ENCODE measurements at places on chromosomes 7 and 10. TPM values are rescaled to one million over a fixed set of nuclear protein-coding genes. Genes with fewer than 3 reads are reported as not detected.

DNA sequence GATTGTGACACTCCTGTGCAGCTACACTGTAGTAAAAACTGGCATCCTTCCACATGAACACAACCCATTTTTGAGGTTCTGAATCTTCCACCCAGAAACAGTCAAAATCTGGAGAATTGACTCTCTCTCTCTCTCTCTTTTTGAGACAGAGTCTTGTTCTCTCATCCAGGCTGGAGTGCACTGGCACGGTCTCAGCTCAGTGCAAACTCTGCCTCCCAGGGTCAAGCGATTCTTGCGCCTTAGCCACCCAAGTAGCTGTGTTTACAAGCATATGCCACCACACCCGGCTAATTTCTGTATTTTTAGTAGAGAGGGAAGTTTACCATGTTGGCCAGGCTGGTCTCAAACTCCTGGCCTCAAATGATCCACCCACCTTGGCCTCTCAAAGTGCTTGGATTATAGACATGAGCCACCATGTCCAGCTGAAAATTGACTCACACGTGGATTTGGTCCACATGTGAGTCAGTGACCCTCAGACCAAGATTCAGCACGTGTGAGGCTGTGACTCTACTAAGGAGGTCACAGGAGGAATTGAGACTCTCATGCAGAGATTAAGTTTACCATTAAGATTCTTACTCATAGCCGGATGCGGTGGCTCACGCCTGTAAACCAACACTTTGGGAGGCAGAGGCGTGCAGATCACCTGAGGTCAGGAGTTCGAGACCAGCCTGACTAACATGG lies 12.1 kb upstream of the ZNF107 start:
- DNase-seq, result no peak

- DNase-seq, result peak; percentile 42
These were observed 42.9 kb downstream of the CD36 start for GRCh38 chr7:80681272-80681885.

Gene SPDYE8
- total RNA-seq, result not detected

DNA sequence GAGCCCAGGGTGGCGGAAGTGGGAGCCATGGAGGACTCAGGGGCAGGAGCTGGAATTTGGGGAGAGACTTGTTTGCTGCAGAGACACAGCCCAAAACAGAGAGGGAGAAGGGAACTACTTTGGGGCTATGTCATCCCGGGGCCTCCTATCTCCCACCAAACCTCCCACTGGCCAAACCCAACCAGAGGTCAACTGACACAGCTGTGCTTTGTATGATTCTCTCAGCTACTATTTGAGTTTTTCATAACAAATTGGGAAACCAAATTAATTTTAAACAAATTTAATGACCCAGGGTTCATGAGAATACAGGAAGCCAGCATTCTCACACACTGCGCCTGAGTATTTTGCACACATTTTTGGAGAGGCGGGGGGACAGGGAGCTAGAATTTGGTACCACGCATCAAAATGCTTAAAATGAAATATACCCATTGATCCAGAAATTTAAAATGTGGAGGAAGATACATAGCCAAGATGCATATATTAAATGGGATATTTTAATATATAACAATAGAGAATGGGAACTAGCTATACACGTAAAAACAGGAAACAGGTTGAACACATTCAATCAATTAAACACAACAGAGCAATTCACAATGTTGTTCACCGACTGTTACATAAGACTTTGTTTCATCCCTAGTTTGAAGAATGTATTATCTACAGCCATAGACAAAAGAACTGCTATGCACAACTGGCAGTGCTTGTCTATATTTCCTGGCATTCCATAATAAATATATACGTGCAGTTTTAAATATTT lies 105.3 kb downstream of the PARD3 start:
- peak; percentile 51 for DNase-seq

Gene LIPM
- total RNA-seq, result not detected

Gene ACSM6
- total RNA-seq, result not detected

GRCh38 chr10:121088524-121088923 lies 237.4 kb downstream of the WDR11 start:
- no peak for DNase-seq

Gene CCDC172
- total RNA-seq, result not detected

DNA sequence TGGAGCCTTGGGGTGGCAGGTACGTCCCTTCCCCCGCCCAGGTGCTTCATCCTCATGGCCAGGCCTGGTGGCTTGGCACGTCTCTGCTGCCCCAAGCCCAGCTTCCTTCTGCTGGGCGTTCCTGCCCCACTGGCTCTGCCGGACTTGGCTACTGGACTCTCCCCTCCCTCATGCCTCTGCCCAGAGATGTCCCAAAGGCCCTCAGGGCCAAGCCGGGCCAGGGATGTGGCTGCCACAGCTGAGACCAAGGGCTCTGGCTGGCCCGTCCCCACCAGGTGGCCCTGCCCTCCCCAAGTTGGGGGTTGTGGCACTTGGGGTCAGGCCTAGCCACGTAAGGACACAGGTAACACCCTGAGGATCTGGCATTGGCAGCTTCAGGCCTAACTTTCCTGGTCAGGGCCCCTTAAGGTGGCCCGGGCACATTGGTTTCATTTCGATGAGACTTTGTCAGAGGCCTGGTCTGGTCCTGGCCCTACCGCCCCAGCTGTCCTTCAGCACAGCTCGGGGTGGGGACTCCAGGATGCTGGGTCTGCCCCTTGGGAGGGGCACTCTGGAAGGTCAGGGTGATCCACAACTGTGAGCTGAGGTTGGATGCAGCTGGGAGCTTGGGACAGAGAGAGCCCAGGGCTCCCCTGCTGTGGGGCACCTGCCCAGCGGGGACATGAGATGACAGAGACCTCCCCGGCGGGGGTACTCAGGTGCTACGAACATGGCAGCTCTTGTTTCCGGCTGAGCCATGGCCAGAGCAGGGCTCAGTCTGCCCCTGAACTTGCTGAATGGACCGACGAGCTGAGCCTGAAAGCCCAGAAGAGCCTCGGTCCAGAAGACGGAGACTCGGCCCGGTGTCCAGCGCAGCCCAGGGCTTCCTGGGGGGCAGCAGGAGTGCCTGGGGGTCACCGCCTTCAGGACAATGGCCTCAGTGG lies 2.9 kb downstream of the BHLHA15 start:
- DNase-seq, result no peak

DNA sequence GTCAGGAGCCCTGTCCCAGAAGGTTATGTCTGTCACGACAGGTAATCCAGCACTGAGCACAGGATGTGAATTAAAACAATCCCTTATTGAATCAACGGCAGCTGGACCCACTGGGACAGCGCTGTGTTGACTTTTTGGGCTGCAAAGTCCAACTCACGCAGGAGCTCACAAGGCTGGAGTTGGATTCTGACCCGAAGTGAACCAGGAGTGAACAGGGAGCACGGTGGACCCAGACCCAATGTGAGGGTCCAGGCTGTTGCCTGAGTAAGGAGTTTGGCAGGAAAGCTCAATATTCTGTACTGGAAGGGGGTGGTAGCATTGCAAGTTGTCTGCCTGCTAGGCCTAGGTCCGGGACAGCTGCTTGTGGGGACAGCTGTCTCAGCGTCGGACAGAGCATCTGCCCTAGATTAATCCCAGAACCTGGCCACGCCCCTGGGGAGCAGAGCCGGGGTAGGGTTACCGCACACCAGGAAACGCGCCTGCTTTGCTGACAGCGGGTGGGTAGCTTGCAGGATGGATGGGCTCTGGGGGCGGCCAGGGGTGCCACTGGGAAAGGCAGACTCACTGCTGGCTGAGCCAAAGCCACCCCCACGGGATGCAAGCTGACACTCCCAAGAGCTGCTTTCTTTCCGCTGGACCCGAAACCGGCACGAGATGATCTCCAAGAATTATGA lies 24.0 kb downstream of the COL26A1 start:
- no peak for DNase-seq

Gene CLCN1
- not detected for total RNA-seq

DNA sequence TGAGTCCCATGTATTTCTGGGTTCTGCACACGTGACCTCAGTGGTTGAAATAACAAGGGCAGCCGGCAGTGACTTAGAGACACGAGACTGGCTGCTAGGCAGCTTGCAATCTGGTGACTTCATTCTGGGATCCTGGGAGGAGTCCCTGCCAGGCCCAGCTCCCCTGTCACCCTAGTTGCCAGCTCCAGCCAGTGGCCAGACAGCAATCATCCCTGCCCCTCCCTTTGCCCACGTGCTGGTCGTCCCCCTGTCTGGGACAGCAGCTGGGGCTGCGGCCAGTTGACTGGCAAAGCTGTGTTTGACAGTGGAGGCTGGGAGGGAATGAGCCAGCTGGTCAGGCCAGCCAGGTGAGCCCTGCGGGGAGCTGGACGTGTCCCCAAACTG lies 30.0 kb downstream of the ADGRA1 start:
- no peak for DNase-seq

Gene DGKI
- 0.14 TPM for total RNA-seq

Gene MKX
- total RNA-seq, result not detected

Gene TMEM176A
- not detected for total RNA-seq

DNA sequence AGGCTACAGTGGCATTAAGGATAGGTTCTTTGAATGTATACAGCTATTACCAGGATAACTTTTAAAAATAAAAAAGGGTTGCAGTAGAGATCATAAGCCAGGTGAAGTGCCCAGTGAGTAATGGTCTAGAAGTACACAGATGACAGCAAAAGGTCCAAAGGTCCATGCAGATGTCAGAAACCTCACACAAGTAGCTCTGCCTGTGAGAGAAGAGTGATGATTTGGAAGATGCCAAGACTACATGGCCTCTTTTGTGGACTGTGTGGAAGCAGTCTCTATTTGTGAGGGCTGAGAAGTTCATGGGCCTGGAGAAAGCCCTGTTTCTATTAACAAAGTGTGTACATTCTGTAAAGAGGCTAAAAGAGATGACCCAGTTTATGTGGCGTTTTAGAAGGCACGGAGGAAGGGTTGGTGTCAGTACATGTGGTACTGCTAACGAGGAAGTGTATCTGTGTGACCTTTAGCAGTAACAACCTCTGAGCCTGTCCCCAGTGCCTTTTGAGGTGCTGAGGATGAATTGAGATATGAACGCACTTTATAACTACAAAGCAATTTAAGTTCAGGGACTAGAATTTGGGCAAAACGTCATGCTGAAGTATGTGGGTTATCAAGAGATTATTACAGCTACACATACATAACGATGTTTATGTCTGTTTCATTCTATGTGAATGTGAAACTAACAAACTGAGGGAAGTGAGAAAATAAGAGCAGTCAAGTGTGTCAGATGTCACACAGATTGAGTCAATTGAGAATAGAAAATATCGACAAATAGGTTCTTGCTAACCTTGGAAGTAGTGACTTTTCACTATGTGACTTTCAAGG lies 7.6 kb downstream of the CYCS start:
- DNase-seq, result no peak

DNA sequence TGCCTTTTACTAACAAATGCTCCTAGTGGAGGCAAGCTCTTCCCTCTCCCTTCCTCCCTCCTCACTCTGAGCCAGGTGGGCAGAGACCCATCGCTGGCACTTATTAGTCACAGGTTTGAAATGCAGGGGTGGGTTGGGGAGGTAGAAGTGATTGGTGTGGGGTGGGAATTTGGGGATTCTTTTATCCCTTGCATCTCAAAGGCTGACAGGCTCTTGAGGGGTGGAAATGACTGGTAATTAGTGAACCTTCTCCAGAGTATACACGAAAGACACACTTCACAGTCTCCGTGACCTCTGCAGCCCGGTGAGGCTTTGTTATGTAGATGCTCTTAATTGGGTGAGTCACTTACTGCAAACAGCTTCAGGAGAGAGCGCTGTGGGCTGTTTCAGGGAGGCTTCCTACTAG lies 13.9 kb upstream of the LRMDA start:
- DNase-seq, result no peak
